Muscle of arm (tissue), 14 donors: ENCODE measurements at places on chromosomes 13 and 19.

DNA sequence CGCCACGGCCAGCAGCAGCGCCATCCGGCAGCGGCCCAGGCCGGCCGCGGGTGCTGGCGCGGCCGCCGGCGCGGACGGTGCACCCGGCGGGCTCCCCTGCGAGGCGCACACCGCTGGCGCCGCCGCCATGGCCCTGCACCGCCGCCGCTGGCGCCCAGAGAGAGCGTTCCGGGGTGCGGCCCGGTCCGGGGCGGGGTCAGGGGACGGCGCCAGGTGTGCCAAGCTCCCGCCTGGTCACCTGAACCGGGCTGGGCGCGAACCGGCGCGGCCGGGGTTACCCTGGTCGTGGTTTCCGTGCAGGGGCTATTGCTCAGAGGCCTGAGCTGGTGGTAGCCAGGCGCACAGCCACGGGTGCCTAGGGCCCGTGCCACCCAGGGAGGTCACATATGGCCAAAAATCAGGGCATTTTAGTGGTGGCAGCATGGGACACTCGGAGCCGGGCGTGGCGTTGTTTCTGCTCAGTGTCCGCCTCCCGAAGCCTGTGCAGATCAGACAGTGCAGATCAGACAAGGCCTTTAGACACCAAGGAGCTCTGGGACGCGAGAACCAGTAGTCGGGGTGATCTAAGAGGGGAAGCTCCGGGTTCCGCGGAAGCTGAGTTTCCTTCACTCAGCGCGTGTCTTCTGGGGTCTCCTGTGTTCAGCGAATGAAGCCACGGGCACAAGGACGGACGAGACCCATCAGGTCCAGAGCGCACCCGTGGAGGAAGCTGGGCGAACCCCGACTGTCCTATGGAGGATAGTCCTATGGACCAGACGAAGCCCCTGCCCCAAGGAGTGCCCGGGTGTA is at the start of gene TMEM238:
TMEM238 (minus strand) TSS at position 162 of the 789 bp plus-strand sequence; CDS start at position 129, 33 bp downstream.
- DNase-seq = no peak

DNA sequence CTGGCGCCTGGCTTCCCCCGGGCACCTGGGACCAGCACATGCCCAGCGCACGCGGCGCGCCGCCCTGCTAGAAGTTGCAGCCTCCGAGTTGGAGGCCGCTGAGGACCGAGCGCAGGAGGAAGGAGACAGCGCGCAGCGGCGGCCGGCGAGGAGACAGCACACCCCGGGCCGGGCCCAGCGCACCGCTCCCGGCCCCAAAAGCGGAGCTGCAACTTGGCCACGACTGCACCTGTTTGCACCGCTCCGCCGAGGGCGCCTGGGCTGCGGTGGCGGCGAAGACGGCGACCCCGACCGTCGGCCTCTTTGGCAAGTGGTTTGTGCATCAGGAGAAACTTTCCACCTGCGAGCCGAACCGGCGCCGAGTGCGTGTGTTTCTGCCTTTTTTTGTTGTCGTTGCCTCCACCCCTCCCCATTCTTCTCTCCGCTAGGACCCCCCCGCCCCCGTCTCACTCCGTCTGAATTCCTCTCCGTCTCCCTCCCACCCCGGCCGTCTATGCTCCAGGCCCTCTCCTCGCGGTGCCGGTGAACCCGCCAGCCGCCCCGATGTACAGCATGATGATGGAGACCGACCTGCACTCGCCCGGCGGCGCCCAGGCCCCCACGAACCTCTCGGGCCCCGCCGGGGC is at the start of gene SOX1:
SOX1 (plus strand) TSS at position 34 of the 626 bp plus-strand sequence; CDS start at position 544, 510 bp downstream.
- DNase-seq = no peak

DNA sequence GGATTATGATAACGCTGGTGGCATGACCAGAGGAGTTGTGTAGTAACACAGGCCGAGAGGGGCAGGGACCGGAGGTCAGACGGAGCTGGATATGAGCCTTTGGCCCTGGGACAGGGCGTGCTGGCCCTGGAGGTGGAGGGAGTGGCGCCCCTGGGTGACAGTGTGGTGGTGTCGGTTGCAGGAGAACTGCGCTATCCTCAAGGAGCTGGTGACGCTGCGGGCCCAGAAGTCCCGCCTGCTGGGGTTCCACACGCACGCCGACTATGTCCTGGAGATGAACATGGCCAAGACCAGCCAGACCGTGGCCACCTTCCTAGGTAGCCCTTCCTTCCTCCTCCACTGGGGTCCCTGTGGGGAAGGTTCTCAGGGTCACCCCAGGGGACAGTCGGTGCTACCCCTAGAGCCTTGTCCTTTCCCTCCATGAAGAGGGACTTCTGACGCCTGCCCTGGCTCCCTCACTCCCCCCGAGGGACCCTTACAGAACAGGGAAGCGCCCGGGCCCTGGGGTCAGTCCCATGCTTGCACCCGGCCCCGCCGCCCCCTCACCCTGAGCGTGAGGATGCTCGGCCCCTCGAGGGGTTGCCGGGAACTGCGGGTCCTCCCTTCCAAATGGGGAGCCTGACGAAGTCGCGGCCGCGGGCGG is 12.8 kb upstream of the ZNF554 start:
- no peak for DNase-seq

DNA sequence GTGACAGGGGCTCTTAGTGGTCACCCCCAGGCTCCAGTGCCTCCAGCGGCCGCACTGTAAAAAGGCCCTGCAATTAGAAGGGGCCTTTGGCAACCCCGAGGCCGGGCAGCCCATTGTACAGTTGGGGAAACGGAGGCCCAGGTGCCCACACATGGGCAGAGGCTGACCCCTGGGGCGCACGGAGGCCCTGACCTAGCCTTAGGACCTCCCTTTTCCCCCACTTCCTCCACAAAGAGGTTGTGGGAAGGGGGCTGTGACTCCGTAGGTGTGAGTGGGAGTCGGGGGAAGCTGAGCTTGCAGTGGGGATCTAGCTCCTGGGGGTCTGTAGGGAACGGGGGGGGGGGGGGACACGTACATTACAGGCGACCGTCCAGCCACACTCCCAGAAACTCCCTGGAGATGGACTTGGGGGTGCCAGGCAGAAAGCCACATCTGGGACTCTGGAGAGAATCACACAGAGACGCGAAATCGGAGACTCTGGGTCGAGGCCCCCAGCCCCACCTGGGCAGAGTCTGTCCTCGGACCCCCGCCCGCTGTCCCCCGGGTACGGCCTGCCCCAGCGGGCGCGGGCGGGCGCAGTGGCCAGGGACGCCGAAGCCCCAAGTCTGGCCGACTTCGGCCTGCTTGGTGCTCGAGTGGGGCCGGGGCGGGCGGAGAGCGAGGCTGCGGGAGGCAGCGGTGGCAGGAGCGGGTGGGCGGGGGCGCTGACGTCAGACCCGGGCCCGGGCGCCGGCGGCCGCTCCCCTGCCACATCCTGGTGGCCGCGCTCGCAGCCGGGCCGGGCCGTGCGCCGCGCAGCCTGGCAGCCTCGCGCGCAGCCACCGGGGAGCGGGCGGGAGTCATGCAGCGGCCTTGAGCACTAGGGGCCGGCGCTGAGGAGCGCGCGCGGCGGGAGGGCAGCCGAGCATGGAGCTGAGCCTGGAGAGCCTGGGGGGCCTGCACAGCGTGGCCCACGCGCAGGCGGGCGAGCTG is at the start of gene ONECUT3:
ONECUT3 (plus strand) TSS at position 750 of the 972 bp plus-strand sequence; CDS start at position 907, 157 bp downstream.
- DNase-seq = no peak

DNA sequence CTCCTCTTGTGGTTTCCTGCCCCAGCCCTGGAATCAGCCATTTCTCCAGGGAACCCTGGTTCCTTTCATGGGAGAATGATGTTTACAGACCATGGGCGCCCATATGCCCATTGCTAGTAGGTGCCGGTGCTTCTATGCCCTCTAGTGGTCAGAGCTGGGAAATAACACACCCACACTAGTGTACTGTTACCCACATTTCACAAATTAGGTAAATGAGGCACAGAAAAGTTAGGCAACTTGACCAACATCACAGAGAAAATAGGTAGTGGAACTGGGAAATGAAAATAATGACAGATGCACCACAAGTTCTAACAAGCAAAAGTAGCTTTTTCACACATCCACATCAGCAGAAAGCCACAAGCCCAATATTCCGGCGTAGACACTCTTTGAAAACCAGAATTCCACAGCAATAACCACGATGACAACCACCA is 1.3 kb upstream of the CEACAM3 start:
- DNase-seq = no peak

DNA sequence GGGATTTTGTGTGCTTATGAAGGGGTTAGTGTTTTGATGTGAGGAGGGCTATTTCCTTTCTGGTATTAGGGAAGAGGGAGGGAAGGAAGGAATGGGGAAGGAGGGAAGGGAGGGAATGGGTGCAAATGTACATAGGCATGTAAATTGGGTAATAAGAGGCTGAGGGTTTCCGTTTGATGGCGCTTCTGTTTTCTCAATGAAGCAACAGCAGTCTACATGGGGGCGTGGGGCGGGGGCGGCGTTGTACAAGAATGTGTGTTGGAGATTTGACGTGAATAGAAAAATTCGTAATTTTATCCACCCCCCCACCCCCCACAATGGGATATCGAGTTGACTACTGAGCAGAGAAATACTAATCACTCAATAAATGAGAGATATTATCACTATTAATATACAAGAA is 52.5 kb downstream of the PDS5B start:
- DNase-seq = no peak
